Activated CD4-positive, alpha-beta T cell treated with anti-CD3 and anti-CD28 coated beads, Interleukin-2, amount 50 U/mL, for 1 hour (primary cell): ENCODE measurements at places on chromosomes 5 and 9.

- DNase-seq = no peak
Observed at GRCh38 chr9:97900738-97901565, 21.3 kb downstream of the TRMO start.

GRCh38 chr5:157115012-157115411, 6.2 kb upstream of the HAVCR2 start:
- no peak for DNase-seq

DNA sequence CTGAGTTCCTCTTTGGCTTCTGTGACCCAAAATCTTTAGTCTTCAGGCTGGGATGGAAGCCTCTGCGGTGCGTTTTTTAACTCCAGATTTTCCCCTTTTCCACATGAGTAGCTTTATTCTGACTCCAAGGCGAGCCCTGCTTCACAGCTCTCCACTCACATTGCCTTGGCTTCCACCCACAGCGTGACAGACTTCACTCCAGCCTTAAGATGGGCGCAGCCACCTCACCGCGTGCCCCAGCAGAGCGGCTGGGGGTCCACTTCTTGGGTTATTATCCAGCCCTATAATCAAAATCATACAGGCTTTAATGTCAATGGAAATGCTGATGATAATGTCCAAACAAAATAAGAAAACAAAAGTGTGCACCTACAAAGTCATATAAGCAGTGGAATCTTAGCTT, 1.2 kb downstream of the EXOC3 start:
- DNase-seq = no peak

- DNase-seq = no peak
Observed at GRCh38 chr5:145774442-145774841, 60.7 kb downstream of the PRELID2 start.

GRCh38 chr5:95283761-95284571, 928 bp downstream of the MCTP1 start:
- DNase-seq = no peak

GRCh38 chr5:1784197-1785050, 15.2 kb downstream of the MRPL36 start:
- DNase-seq = no peak
